GM12878 (cell line): ENCODE measurements at places on chromosomes 11 and 22.
A peak's percentile ranks its signal among the peaks of the same experiment; 100 is the strongest.

DNA sequence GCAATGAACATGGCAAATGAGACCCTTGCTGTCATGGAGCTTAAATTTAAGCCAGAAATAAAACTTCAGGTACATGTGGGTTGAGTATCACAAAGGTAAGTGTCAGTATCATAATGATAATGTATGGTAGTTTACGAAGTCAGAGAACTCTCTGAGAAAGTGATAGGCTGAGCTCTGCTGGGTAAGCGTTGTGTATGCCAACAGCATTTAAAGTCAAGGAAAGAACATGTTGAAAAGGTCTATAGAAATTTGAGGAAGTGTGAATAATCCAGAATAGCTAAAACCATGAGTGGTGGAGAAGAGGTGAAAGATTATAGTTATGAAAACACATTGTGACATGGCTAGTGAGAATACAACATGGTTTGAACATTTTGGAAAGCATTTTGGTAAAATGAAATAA is 17.4 kb upstream of the CTSC start:
- DNase-seq = peak; percentile 53

DNA sequence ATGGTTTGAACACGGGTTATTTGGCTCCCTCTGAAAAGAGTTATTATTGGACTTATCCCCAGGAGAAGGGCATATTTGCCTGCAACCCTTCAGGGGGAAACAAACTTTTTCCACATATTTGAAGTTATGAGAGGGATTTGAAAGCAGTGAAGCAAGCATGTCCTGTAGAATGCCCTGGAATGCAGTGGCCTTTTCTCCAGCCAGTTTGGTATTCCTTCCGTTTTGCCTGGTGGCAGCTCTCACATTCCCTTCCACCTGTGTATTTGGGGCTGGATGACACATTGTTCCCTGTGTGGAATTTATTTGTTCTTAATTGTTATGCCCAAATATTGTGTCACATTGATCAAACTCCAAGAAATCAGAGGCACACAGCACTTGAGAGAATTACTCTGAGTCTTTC is 59.0 kb downstream of the OSBP2 start:
- DNase-seq = no peak

GRCh38 chr22:25900880-25901279 is 158.9 kb downstream of the MYO18B start:
- no peak for DNase-seq

- no peak for DNase-seq
These were observed 42.0 kb downstream of the FAM83F start for GRCh38 chr22:40036591-40037225.

- no peak for DNase-seq
These were observed 112.9 kb upstream of the TMEM45B start for GRCh38 chr11:129702410-129703398.

DNA sequence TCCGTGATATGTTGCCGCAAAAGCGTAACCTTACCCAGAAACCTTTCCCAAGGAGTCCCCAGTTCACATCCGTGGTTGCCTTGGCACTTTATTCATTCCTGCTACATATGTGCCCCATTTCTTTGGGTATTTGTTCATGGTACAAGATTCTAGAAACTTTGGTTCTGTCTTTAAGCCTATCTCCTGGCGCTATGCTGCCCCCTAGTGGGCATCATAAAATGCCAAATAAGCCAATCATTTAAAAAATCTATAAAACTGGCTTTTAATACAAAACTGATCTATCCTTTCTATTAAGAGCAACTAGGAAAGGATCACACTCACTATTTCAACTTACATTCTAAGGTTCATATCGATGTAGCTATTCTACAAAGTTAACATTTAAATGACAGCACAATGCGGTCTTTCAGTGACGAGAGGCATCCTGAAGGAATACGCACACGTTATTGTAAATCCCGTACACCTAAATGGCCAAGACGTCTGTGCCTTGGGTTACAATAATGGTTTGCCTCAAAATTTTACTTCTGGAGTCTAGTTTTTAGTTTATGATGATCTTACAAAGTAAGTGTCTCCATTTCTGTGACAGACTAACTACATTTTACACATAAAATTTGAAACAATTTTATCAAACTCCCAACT is 16.2 kb downstream of the PIWIL3 start:
- DNase-seq = no peak

DNA sequence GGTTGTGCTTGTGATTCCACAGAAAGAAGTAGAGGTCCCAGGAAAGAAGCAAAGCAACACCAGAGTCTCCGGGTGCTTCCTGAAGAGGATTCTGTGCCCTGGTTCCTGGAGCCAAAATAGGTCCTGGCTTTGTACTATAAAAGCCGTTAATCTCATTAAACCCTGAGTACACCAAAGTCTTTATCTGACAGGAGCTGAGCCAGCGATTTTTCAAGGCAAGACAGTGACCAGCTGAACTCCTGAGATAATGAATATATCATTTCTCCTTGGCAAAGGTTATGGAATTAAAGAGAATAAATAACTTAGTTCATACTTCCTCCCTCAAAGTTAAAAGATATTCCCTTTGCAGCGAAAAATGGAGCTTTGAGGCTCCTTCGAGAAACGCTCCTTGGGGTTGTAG is 5.2 kb downstream of the TMEM138 start:
- DNase-seq = no peak

DNA sequence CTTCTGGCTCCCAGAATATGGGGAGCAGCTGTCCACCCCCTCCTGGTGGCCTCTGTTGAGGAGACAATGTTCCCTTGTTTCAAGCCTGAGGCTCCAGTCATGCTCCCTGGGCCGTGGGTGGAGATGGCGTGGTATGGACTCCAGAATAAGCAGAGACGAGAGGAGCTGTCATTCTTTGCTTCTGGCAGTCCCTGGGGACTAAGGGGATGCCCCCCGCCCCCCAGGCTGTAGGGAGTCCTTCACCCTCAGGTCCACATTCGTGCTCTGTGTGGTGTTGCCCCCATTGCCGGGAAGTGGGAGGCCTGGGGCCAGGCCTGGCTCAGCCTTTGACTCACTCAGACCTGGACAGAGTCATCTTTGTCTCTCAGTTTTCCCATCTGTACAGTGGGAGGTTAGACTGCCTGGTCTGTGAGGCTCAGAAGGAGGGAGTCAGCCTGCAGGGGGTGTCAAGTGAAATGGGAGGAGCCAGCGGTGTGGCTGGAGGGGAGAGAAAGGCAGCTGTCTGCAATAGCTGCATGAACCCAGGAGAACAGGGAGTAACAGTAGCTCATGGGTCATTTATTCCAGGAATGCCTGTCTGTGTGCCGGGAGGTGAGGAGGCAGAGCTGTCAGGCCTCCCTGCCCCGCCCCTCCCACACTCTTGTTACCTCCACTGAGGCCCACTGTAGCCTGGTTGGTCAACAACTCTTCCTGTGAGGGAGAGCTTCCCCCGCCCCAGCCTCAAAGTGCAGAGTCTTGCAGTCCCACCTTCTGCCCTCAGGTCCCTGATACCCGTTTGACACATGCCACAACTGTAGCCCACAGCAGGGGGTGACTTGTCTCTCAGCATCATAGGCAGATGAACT is 6.3 kb downstream of the ARHGEF17 start:
- no peak for DNase-seq

DNA sequence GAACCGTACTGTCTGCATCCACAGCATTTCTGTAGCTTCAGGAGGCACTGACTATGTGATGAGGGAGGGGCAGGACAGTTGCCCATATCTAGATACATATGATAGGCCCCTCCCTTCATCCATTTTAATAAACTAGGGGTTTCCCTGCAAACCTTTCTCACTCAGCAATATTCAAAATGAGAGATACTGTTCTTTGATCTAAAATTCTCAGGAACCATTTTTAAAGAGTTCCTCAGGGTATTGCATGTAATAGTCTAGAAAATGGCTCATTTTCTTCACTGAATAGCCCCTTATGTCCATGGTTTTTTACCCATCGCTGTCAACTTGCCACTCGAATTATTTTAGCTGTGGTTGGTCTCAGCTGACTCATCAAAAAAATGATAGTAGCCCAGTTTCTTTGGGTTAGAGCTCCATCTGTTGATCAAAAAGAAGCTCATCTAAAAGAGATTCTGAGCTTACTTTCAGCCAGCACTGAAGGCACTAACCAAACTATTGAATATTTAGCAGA is 37.0 kb upstream of the DNAJB7 start:
- DNase-seq = peak; percentile 44

DNA sequence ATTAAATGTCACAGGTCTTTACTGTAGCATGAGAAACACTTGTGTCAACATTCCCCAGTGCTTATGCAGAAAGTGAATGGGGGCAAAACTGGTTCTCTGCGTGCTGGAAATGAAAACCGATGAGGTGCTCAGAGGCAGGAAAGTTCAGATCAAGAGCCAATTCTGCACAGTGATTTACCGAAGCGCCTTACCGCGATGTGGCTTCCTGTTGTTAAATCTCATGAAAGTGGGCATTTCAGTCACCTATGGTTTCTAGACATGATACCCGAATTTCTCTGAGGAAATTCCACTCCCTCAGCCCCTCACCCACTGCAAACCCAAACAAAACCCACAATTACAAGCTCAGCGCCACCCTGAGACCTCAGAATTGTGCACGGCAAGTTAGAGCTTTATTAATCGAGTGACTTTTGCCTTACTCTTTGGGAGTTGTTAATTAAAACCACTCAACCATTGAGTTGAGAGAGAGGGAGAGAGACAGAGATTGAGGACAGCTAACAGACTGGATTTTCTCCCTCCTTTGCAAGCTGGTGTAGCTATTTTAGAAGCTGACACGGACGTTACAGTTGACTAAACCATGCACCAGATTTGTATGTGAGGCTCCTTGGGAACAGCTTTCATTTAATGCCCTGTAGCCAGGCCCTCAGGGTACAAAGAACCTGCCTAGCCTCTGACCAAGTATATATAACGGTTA is 196.4 kb downstream of the DBX1 start:
- no peak for DNase-seq

DNA sequence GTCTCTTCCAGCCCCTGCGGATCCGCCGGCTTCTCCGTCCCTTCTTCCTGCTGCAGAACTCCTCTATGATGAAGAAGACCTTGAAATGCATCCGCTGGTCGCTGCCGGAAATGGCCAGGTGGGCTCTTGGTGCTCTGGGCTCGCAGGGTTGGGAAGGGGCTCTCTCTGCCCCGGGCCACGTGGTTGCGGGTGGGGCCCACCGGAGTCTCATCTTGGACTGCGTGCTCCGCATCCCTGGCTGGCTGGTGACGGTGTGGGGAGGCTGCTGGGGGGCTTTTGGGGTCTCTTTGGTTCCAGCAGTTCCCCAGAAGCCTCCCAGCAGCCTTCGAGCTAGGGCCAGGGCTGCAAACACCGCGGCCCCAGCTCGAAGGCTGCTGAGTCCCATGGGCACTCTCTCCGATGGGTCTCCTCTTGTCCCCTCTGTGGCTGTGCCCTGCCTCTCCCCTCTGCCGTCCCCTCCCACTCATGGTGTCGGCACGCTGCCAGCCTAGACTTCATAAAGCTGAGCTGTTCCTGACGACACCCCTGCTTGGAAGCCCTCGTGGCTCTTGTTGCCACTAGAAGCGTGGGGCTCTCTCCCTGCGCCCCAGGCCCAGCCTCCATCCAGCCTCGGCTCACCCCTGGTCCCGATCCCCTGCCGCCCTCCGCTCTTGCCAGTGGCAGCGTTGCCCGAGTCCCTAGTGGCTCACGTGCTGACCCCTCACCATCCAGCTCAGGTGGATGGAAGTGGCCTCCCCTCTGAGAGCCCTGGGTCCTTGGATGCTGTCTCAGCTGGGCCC is 14.3 kb downstream of the TPCN2 start:
- no peak for DNase-seq

- DNase-seq = no peak
These were observed 305.7 kb downstream of the BLID start for GRCh38 chr11:121810291-121810690.

GRCh38 chr11:19995145-19995544 is 165.1 kb downstream of the DBX1 start:
- no peak for DNase-seq

DNA sequence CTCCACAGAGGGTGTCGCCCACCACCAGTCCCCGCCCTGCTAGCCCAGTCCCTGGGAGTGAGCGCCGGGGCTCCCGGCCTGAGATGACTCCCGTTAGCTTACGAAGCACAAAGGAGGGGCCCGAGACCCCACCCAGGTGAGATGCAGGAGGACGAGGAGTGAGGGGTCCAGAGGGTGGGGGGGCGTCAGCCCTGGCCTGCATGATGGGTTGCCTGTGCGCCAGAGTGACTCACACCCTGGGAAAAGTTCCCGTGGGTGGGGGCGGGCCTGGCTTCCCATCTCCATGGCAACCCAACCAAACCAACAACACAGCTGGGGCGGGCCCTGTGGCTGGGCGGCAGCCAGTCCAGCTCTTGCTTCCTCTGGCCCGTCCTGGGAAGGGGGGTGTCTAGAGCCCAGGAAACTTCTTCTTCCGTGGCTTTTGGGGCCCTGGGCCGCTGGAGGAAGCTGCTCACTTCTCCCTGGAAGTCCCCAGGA is 4.5 kb downstream of the GAS2L1 start:
- DNase-seq = no peak

- no peak for DNase-seq
These were observed 28.0 kb upstream of the CABP7 start for GRCh38 chr22:29691636-29692326.

GRCh38 chr22:24322522-24322921 is 51.9 kb downstream of the SPECC1L start:
- no peak for DNase-seq

- peak; percentile 30 for DNase-seq
These were observed 40.3 kb downstream of the MEI1 start for GRCh38 chr22:41739576-41739975.

- DNase-seq = no peak
These were observed 15.8 kb downstream of the TBRG1 start for GRCh38 chr11:124638500-124638899.

DNA sequence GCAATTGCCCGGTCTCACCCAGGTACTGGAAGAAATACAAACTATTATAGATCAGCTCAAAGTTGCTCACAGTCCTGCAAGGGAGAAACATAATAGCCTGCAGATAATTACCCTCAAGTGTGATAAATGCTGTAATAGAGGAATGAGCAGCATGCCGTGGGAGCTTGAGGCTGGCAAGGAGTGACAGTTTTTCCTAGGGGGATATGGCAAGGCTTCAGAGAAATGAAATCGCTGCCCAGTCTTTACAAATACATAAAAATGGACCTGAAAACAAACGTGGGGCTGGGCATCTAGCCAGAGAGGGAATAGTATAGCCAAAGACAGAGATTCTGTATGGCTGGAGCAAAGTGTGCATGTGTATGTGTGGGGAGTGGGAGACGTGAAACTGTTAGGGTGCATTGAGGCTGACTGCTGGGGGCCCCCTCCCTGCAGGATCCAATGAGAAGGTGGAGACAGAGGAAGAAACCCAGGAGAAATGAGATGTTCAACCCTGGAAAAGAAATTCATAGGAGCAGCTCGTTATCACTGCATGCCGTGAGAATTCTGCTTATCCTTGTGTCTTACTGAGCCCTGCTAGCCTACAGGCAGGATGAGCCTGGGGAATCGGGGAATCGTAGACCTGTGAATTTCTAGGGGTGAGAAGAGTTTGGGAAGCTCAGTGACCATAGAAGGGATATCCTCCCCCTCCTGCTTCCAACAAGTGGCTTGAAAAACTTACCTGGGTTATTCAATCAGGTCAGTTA is 167.0 kb downstream of the LDLRAD3 start:
- no peak for DNase-seq

- DNase-seq = no peak
These were observed 557 bp downstream of the GTPBP1 start for GRCh38 chr22:38706101-38706900.

GRCh38 chr11:12469451-12469850 is 92.1 kb downstream of the PARVA start:
- no peak for DNase-seq
